GM12865 (cell line): ENCODE measurements at places on chromosomes 3 and 15.

DNA sequence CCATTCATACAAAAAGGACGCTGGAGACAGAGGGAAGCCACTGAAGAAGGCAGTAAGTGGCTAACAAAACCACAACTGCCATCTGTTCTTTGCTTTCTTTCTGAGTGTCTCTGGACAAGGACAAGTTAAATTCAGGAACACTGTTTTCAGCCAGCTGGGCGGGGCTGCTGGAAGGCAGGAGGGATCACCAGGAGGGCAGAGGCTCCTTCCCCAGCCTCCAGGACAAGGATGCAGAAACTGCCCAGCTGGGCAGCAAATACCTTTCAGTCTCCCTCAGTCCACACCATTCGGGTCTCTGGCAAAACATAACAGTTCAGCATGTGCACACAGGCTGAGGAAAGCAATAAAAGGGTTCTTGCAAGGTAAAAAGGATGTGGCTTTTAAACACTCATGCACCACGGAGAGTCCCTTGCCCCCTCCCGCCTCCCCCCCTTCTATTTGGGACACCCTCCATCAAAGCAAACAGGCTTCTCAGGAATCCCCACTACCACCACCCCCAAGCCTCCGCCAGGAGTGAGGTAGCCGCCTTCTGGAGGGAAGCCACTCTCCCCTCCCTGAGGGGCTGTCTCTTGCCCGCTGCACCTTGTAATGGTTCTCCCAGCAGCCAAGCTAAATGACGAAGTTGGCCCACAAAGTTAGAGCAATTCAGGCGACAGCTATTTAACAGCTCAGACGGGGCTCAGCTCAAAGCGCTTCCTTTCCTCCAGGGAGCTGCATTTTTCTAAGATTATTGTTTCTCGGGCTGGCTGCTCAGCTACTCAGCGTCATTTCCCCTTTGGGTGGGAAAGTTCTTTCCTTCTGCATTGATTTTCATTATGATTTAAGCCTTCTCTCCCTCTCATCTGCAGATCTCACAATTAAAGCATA, 3.8 kb downstream of the HEG1 start:
- DNase-seq = peak; percentile 82

- peak; percentile 82 for DNase-seq
Observed at GRCh38 chr3:46276497-46277099, 34.3 kb downstream of the CCR3 start.

DNA sequence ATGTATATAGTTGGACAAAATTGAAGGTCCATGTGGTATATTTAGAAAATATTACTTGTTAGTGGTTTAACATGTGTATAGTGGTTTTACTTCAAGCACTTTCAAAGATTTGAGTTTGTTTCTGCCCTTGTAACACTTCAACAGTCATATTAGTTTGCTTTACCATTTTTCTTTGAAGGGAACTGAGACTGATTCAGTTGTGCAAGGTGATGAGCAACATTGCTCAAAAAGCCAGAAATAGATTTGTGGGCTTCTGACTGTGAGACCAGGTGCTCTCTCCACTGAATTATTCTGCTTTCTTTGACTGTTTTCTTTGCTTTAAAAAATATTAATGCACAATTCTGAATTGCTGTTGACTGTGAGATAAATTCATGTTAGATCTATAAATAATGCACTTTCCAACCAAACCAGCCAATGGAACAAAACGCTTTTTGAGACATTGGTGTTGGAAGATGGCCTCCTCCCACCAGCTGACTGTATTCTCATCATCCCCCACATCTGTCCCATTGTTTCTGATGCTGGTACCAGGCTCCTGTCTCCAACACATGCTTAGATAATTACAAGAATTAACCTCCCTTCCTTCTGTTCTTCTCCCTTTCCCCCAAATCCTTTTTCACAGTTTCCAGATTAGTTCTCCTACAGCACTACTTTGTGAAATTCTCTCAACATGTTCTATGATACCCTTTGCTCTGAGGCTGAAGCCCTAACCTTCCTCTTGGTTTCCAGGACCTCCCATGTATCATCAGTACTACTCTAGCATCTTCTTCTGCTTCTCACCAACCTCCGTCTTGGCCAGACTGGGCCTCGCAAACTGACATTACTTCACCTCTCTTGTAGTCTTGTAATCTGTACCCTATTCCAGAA, 27.9 kb downstream of the PLCL2 start:
- DNase-seq = peak; percentile 88

- DNase-seq = no peak
Observed at GRCh38 chr3:158217992-158218391, 108.1 kb downstream of the RSRC1 start.

- DNase-seq = no peak
Observed at GRCh38 chr3:4533489-4534443, 40.6 kb downstream of the ITPR1 start.
